ENCODE measurements at places on chromosomes 4 and X. TPM values are rescaled to one million over a fixed set of nuclear protein-coding genes. Genes with fewer than 3 reads are reported as not detected.
A peak's percentile ranks its signal among the peaks of the same experiment; 100 is the strongest.

- DNase-seq, result peak; percentile 62
Observed at GRCh38 chr4:85491527-85491926, 16.6 kb downstream of the ARHGAP24 start.

The SMIM31 gene
- not detected for total RNA-seq

- DNase-seq, result no peak
Observed at GRCh38 chr4:94491322-94491721, 39.6 kb downstream of the PDLIM5 start.

The CHM gene
- total RNA-seq, result 27.3 TPM

GRCh38 chr4:177033135-177033534, 240.4 kb upstream of the VEGFC start:
- DNase-seq, result no peak

DNA sequence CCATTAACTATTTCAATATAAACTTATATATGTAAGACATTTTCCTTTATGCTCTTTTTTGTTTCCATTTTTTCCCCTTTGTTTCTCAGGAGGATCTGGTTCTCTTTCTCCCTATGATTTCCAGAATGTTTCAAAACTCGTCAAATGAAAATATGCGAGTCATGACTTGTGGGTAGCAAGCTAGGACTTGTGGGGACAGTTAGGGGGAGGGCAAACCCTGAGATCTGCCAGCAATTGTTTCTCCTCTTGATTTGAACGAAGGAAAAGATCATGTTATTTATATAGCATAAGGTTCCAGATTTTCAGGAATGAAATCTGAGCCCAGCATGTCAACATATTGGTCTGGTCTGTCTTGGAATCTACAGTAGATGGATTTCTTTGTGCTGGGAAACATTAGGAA, 28.9 kb upstream of the GPC4 start:
- no peak for DNase-seq

DNA sequence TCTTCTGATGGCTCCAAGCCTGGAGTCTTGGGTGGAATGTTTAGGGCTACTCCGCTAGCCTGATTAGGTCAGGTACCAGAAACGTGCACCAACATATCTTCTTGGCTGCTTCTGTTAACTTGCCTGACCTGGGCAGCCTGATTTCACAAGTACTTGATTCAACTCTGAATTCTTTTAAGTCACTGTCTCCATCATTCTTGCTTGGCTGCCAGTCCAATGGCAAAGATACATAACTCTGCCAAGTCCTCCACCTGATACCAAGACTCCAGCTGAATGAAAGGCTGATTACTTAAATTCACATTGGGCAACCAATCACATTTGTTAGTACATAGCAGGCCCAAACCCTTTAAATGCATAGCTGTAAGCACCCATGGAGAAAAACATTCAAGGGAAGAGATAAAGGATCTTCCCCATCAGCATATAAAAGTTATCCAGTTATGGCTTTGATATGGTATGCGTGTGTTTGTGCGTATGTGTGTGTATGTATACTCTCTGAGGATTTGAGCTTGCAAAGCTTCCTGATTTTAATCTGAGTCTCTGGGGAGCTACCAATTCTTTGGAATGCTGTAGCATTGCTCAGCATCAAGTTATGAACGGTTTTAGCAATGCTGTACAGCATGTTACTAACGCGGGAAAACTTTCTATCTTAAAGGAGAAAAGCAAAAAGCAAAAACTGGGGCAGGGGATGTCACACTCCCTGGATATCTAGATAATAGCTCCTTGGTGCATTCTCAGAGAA, 917.2 kb downstream of the DMD start:
- DNase-seq, result no peak

GRCh38 chr4:27048429-27049238, 188.0 kb downstream of the STIM2 start:
- peak; percentile 53 for DNase-seq

The CLTRN gene
- 1.0 TPM for total RNA-seq

DNA sequence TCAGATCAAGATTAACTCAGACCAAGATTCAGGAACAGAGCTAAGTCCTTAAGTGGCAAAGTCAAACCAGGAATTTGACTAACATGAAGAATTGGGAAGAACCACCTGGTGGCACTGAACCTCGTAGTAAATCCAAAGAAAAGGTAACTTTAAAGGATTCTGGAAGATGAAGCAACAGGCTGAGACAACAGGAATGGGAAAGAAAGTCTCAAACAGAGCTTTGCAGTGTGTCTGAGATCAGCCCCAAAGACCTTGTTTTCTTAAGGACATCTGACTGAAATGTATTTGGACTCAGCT, 126.1 kb downstream of the ASB9 start:
- peak; percentile 0 for DNase-seq

DNA sequence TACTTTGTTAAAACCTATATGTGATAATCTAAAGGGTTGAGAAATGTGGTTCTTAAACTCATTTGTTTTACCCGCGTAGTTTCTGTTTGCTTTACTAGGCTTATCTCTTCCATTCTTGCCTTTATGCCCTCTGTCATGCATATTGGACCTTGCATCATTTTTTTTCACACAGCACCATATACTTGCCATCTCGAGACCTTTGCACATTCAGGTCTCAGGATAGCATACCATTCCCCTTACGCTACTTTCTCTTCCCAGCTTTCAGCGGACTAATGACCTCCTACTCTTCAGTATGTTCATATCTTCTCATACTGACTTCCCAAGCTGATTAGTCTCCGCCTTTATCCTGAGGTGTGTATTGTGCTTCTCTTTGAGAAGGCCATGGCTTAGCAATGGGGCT, 40.5 kb downstream of the USP38 start:
- no peak for DNase-seq

- no peak for DNase-seq
Observed at GRCh38 chr4:168118116-168118655, 25.8 kb downstream of the ANXA10 start.

DNA sequence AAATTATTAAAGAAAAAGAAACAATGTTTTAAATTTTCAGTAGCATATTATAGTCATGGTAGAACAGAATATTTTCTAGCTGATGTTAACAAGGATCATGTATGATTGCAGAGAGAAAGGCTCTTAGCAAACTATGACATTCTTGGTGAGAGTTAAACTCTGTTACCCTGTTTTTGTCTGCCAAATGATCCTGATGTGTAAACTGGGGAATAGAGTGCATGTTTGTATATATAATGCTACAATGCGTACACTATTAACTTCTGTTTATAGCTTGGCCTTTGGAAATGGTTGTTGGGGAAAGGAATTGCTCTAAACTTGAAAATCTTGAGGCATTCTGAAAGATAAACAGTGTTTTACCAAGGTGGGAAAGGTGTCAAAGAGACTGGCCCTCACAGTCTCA, 292.7 kb downstream of the ARHGAP24 start:
- no peak for DNase-seq

GRCh38 chrX:319579-320125, 1.1 kb upstream of the GTPBP6 start:
- DNase-seq, result peak; percentile 20

DNA sequence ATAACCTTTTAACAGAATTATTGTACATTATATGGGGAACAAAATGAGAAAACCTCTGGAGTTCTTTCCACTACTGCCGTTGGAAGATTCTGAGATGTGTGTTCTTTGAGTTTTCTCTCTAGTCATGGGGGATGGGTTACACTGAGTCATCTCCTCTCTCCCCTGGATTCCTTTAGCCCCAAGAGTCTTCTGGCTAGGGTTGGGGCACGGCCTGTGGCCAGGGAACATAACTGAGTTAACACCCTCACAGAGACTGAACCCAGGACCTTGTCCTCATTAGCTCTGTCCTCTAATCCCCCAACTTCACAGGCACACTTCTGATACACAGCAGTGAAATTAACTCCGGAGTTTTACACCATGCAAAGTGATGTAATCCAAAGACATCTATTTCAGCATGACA, 142.3 kb upstream of the F9 start:
- no peak for DNase-seq

The TSPAN5 gene
- 35.4 TPM for total RNA-seq

The DUSP9 gene
- total RNA-seq, result not detected

GRCh38 chr4:139606579-139607501, 50.8 kb upstream of the SETD7 start:
- no peak for DNase-seq

DNA sequence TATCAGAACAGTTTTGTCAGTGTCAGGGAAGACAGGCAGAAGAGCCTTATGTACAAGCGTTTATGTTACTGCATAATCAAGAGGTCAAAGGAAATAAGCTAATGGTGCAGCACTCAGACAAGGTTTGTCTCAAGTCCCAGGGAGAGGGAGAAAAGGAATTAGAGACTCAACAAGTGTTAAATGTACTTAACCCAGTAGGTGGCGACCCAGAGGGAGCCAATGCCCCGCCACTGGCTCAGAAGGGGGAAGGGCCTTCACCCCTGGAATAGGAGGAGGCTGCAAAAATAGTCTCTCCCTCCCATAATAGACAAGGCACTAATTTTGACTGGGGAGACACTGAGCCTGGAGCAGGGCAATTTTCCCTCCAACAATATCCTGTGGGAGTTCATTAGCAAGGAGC, 14.1 kb upstream of the PAPSS1 start:
- DNase-seq, result peak; percentile 21

- DNase-seq, result no peak
Observed at GRCh38 chr4:123776267-123776666, 379.7 kb downstream of the SPRY1 start.

The IL2RG gene
- total RNA-seq, result 4.3 TPM

GRCh38 chr4:16238327-16238726, 12.1 kb upstream of the TAPT1 start:
- no peak for DNase-seq

The ZCCHC4 gene
- total RNA-seq, result 35.8 TPM

The NXT2 gene
- total RNA-seq, result 11.1 TPM

DNA sequence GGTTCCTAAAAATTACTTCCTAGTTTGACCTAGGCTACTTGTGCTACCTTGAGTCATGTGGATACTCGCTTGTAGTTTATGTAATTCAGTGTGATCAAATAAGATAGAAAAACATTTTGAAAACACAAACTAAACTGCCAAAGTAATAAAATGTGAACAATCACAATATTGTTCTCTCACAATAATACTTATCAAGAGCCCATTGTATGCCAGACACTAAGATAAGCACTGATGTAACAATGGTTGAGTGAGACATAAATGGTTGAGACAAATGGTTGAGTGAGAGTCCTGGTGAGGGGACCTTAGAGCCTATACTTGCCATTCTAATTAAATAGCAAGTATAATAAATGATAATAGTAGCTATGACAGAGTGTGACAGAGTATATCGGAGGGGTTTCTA, 41.7 kb downstream of the RFC1 start:
- no peak for DNase-seq

DNA sequence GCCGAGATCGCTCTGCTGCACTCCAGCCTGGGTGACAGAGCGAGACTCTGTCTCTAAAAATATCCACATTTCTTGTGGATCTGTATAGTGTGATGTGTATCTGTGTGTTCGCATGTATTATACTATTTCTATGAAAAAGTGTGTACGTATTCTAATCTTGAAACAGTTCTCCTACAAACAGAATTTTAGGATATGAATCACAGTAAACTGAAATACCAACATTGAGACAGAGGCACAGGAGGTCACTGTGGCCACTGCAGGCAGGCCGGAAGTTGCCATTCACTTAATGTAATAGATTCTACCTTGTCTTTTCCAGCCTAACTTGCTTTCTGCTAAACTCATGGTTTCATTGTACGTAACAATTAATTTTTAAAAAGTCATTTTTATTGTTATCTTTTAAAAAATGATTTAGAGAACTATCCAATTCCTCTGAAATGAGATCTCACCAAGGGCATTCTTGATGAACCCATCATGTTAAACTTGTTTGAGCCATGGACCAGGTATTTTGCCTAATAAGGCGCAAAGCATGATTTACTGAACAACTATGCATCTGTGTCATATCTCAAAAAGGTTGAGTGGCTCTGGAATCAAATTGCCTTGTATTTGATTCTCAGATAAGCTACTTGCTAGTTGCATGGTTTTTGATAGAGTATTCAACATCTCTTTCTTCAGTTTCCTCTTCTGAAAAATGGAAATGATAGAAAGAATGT, 154.9 kb upstream of the GYPA start:
- DNase-seq, result no peak

DNA sequence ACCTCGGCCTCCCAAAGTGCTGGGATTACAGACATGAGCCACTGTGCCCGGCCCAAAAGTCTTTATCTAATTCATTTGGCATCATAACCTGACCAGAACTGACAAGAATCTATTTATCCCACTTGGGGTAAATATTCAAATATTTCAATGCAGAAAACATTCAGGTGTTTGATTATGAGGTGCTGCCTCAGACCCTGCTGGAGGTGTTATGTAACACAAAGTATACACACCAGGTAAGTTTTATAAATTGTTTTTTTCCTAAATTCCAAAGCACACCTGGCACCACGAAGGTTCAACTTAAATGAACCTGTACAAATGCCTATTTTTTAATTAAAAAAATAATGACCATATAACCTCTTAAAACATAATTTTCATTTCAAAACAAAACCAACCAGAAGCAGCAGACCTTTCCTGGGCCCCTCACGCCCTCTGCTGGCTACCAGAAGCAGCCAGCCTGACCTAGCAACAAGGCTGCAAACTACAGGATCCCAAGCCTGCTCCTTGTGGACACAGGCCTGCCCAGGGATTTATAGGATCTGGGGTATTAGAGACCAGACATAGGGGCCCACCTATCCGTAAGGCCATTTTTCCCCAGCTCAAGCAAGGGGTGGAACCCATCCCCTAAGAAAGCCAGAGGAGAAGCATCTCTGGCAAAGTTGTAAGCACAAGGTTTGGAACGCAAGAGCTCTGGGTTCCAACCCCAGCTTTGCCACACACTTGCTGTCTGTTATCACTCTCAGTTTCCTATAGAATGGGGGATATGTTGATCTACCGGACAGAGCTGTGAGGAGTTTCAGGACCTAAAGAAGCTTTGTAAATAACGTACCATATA, 11.7 kb downstream of the OTUD5 start:
- peak; percentile 48 for DNase-seq

GRCh38 chrX:17859609-17860178, 1.4 kb downstream of the RAI2 start:
- no peak for DNase-seq

The MID1 gene
- total RNA-seq, result 23.5 TPM

DNA sequence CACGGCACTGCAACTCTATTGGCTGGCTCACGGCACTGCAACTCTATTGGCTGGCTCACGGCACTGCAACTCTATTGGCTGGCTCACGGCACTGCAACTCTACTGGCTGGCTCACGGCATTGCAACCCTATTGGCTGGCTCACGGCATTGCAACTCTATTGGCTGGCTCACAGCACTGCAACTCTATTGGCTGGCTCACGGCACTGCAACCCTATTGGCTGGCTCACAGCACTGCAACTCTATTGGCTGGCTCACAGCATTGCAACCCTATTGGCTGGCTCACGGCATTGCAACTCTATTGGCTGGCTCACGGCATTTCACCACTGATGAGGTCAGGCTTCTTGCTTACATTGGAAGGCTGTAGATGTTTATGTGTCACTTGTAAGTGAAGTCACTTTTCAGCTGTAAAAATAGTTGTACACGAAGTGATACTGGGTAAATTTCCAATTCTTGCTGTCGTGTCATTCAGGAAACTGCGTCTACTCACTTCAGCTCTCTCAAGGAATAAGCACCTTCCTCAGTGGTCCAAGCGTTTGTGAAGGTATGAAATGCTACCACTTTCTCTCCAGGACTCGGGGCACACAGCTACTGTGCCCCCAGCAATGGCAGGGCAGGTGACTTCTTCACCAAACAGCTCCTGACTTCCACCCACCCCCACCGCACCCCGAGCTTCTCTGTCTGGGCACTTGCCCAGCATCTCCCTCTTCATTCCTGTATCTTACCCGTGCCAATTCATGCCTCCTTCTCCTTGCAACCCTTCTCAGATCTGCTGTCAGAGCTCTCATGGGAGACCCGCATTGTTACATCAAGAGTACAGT, 141.3 kb downstream of the AFAP1 start:
- DNase-seq, result no peak

- DNase-seq, result peak; percentile 85
Observed at GRCh38 chrX:18833071-18833731, 125.8 kb downstream of the PPEF1 start.

- no peak for DNase-seq
Observed at GRCh38 chrX:16028576-16028975, 94.8 kb upstream of the GRPR start.
